ENCODE measurements at places on chromosomes 12 and 14.

- DNase-seq, result no peak
Measured at GRCh38 chr14:33290641-33291040, 352.0 kb downstream of the NPAS3 start.

DNA sequence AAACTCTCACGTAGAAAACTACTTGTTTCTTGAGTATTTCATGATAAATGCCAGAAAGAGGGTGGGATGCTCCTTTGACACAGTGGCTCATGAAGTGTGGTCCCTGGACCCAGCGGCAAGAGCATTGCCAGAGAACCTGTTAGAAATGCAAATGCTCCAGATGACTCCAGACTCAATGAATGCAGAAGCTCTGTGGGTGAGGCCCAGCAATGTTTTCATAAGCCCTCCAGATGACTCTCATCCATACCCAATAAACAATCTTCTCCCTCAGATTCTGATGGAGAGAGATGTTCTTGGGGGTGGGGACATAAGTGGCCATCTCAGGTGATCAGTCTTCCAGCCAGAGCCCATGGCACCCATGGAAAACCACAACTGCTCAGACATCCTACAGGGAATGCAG, 88.9 kb downstream of the SMOC1 start:
- no peak for DNase-seq

DNA sequence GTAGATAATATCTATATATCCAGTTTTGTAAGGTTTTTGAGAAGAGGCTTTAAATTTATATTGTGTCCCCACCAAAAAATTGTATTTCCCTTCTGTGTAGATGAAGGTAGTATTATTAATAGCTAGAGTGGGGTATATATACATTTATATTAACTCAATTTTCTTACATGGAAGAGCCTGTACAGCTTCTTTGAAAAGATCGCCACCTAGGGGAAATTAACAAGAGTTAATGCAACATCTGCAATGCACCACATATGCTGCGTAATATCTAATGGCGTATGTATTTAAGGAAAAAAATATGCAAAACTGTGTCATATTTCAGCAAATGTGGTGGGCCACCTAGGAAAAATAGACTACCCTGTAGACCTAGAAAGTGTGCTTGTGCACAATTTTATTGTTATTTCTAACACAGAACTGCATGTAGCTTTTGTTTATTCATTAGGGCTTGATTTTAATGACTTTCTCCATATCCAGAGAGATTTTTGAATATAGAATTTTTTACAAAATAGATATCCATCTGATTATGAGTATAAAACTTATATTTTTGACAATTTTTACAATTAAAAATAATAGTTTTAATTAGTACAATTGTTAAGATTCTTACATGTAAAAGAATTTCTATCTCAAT, 14.0 kb downstream of the CCER1 start:
- peak; percentile 32 for DNase-seq

- DNase-seq, result no peak
Measured at GRCh38 chr12:108307006-108307405, 32.1 kb downstream of the CMKLR1 start.

- DNase-seq, result no peak
Measured at GRCh38 chr12:56346675-56347074, 8.0 kb downstream of the IL23A start.

- DNase-seq, result peak; percentile 67
Measured at GRCh38 chr12:48165089-48165981, 8.0 kb upstream of the ASB8 start.

GRCh38 chr14:31439561-31439960, 17.7 kb downstream of the DTD2 start:
- DNase-seq, result no peak

DNA sequence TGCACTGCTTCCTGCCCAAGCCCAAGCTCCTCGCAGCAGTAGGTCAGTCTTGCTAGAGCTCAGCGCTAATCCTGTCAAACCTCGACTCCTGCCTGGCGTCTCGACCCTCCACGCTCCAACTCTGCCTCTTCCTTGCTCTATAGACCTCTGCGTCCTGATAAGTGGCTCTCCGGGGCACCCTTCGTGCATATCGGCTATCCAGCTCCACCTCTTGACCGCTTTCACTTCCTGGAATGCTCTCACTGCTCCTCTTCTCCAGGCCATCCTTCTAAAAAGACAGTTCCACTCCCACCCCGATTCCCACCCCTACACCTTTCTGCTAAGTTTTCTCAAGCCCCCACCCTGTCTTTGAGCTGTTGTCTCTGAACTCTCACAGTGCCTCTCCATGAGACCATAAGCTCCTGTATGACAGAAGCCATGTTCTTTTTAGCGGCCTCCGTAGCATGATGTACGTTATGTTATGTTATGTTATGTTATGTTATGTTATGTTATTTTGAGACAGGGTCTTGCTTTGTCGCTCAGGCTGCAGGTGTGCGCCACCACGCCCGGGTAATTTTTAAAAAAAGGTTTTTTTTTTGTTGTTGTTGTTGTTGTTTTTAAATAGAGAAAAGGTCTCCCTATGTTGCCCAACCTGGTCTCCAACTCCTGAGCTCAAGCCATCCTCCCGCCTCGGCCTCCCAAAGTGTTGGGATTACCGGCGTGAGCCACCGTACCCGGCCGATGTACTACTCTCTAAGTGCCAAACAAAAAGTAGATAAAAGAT, 601 bp downstream of the COX14 start:
- DNase-seq, result peak; percentile 49

- DNase-seq, result no peak
Measured at GRCh38 chr12:5864301-5864700, 80.8 kb downstream of the ANO2 start.

- no peak for DNase-seq
Measured at GRCh38 chr12:87310126-87310525, 719.1 kb downstream of the C12orf50 start.

- no peak for DNase-seq
Measured at GRCh38 chr12:41684997-41685396, 459.7 kb downstream of the GXYLT1 start.

DNA sequence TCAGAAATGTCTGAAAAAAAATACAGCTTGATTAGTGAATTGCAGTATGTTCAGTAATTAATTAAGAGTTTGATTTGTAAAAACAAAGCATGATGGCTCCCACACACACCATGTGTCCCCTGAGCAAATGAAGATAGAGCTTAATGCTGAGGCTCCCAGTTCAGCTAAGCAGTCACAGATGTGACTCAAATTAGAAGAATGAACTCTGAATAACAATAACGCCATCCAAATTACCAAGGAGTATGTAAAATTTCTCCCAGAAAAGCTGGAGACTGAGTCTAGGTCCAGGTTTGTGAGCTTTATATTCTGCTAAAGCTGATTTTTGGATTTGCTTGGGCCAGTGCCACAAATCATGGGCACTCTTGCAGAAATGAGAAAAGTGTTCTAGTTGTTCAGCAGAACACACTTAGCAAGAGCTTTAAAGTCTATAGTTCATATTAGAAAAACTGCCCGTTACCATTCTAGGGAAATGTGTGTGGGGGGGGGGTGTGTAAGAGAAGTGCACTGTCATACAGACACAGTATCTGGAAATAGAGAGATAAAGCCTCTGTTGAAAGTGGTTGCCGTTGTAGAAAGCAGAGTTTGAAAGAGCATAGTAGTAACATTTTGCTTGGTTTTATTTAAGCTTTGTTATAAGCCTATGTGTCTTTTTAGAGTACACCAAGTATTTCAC, 253.1 kb downstream of the BCAT1 start:
- no peak for DNase-seq

GRCh38 chr12:3131129-3131528, 54.0 kb downstream of the TSPAN9 start:
- no peak for DNase-seq

DNA sequence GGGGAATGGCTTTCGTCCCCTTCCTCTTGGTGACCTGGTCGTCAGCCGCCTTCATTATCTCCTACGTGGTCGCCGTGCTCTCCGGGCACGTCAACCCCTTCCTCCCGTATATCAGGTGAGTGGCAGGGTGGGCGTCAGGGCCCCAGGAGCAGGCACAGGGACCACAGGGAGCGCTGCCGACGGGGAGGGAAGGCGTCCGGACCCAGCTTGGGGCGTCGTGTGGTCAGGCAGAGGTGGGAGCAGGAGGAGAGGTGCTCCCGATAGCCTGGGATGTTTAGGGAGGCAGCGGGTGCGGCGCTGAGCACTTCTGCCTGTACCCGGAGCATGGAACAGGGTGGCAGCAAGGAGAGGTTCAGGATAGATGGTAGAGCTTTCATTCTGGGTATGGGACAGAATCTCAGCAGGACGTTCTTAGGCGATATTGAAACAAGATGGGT, 444 bp downstream of the DRAM1 start:
- no peak for DNase-seq

DNA sequence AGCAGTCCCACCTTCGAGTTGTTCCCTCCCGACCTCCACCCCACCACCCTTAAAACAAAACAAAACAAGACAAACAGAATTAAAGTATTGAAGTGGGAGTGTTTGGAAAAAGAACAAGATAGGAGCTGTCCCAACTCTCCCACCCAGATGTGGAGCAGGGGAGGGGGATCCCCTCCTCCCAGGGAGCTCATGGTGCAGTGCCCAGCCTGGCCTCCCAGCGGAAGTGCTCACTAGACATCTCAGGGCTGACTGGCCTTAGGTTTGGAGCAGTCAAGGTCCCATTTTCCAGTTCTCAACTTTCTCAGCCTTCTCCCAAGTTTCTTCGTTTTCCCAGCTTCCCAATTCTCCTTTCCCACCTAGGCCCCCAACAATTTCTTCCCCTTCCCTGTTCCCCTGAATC, 2.9 kb downstream of the SP7 start:
- peak; percentile 15 for DNase-seq

DNA sequence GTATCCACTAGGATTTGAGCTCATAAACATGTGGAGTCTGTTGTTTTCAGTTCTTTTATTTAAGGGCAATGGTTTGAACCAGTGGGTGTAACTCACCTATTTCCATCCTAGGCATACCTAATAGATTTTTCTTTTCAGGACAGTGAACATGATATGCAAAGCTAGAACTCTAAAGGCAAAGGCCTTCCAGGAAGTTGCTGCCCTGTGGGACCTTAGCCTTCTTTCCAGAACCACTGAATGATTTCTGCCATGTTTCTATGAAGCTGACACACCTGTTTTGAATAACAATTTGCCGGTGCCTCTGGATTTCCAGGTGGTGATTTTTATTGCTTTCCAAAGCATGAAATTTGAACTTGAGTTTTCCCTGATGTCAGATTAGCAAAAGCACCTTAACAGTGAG, 372.9 kb upstream of the FAR2 start:
- DNase-seq, result no peak

DNA sequence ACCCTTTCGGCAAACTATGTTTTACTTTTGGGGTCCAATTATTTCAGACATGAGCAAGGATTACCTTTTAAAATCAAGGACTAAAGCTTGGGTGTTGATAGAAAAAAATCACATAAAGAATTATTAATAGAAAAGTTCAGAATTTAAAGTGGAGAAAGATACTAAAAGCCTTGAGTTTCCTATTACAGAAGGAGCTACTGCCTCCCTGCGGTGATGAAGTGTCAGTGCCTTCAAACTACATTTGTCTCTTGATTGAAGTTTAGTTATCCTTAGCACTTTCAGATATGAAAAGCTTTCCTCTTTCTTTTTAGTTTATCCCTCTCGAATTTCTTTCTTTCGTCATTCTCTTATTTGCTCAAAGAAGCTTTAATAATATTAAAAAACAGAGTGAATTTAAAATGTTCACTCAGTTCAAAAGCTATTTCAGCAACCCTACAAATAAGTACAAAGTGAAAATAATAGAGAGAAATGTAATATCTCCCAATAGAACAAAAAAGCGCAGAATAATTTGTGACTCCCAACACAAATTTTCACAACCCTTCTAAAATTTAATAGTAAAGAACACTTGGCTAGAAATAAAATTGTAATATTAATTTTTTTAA, 87.6 kb downstream of the SEC23A start:
- DNase-seq, result peak; percentile 34

- no peak for DNase-seq
Measured at GRCh38 chr12:115943630-115944391, 333.7 kb downstream of the MED13L start.

GRCh38 chr12:127240249-127240929, 1026.6 kb upstream of the TMEM132C start:
- DNase-seq, result no peak

DNA sequence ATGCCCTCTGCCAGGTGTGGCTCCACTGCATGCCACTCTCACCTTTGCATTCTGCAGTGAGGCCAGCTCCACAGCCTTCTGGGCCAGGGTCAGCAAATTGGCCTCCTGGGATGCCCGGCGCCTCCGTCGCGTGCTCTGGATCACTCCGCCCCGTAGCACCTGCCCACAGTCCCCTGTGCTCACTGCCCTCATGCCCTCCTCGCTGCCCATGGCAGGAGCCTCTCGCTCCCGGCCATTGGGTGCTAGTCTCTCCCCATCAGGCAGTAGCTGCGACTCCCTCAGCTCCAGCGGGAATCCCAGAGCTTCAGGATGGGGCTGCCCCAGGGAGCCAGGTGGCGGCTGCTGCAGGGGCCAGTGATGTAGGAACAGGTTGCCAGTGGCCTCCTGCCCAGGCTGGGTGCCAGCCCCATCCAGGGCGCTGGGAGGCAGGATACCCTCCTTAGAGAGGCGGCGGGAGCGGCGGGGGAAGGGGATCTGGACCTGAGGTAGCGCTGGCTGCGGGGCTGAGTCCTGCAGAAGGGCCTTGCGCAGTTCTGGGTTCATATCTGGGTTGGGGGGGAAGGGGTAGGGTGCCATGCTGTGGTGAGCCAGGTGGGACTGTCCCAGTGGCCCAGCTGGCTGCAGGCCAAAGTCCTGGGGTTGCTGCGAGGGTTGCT, 24.5 kb upstream of the PNMA1 start:
- no peak for DNase-seq

- peak; percentile 60 for DNase-seq
Measured at GRCh38 chr14:66624336-66624937, 116.5 kb downstream of the GPHN start.

DNA sequence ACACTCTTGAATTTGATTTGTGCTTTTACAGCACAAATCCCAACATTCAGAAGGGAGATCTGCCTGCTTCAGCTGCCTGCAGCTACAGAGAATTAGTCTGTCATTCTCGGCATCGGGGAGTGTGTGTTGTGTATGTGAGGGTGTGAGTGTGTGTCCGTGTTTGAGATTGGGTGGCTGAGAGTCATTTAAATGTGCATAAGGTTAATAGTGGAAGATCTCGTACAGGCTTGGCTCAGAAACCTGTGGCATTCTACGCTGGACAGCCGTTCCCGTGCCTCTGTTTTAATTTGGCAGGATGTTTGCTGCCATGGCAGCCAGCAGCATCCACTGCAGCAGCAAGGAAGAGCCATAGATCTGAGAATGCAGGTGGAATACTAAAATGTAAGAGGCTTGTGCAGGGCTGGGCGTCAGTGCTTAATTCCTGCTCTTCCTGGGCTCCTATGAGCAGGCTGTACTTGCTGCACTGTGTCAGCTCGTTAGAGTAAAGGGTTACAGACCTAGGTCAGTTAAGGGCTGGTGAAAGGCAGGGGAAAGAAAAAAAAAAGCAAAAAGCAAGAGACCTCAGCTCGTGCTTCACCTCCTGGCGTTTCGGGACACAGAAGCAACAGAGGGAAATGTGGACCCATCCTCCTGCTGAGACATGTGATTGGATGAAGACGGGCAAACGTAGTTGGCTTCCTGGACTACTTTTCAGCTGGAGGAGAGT, 205.4 kb downstream of the NAV3 start:
- peak; percentile 29 for DNase-seq

- no peak for DNase-seq
Measured at GRCh38 chr12:120818416-120818815, 85.7 kb downstream of the SPPL3 start.

GRCh38 chr12:126483145-126484068, 1418.2 kb downstream of the AACS start:
- peak; percentile 36 for DNase-seq
